NCI-H524 (cell line): ENCODE measurements at places on chromosomes 13 and 19.

DNA sequence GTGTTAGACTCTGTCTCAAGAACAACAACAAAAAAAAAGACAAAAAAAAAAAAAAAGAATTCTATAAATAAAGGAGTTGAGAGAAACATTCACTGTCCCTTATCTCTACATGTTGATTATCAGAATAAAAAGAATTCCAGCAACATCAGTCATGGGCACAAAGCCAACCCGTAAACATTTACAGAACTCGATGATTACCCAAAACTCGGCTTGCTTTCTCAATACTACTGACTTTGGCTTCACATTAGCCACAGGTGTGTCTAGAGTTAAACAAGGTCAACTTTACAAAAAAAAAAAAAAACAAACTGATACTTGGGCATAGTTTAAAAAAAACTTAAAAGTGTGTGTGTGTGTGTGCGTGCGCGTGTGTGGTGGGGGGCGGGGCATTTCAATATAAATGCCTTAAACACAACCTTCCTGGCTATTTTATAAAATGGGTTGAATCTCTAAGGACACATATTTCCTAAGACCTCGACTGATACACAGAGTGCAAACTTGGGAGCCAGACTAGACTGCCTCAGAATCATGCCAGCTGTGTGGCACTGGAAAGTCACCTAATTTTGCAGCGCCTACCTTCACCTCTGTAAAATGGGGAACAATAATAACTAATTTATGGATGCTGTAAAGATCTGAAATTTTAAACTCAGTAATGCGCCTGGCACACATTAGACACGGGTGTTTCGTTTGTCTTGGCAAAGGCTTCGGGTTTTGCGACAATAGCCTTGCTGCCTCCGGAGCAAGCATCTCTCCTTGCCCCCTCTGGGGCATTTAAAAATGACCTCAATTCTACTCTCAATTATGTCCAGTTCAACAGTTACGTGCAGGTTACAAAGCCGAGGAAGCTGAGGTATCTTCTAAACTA, 922 bp downstream of the EBPL start:
- DNase-seq, result peak; percentile 53

- DNase-seq, result no peak
Observed at GRCh38 chr19:6730153-6730804, 7.1 kb downstream of the GPR108 start.

DNA sequence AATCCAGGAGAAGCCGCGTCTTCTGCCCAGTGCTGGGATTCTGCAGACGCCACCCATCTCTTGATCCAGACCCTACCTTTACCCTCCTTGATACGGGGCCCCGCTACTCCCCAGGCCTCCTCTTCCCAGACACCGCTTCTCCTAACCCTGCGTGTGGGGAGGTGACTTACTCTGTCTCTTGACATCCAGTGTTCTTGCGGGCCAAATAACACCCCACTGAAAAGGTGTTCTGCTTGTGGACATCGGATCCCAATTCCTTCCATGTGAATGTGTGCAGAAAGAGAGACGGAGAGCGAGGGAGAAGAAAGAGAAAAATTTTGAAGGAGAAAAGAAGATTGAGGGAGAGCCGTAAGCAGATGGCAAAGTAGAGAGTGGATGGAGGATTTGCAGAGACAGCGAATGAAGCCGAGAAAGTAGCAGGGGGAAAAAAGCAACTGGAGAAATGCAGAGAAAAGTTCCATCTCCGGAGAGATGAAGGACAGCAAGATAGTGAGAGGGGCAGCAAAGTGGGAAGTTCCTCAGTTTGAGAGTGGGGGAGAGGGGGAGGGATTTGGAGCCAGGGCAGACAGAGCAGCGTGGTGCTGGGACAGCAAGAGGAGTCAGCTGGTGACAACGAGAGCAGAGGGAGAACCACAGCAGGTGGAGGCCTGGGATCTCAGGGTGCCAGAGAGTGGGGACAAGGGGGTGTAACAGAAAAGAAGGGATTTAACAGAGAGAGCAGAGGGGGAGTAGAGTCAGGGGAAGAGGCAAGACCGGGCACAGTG, 814 bp downstream of the ZNF480 start:
- DNase-seq, result no peak

GRCh38 chr19:2063824-2064223, 12.8 kb upstream of the MKNK2 start:
- DNase-seq, result no peak

- no peak for DNase-seq
Observed at GRCh38 chr19:36072081-36072480, 17.4 kb downstream of the WDR62 start.
